SK-MEL-5 (cell line): ENCODE measurements at places on chromosomes 6 and 20. TPM values are rescaled to one million over a fixed set of nuclear protein-coding genes. Genes with fewer than 3 reads are reported as not detected.

GRCh38 chr6:49635978-49636712 is 494 bp downstream of the RHAG start:
- no peak for DNase-seq

DNA sequence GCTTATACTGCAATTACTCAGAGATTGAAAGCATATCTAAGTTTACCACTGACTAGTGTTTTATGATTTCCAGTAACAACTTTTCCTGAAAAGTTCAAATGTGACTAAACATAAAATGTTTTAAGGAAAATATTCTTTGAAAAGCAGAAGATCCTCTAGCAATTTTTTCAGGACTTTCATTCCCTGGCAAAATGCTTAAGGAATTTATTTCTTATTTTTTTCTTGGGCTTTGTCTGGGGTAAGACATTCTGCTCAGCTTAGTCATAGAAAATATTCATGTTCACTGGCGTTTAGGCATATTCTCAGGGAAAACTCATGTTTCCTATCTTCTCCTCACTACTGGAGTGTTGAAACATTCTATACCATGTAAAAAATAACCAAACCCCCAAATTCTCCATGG is 235.3 kb upstream of the CEP162 start:
- DNase-seq, result no peak

- DNase-seq, result no peak
These were observed 3.3 kb downstream of the ZGPAT start for GRCh38 chr20:63711085-63711645.

The HSPA12B gene
- 0.21 TPM in 1 of 2 replicates, not detected in the other for total RNA-seq
